Stimulated activated CD4-positive, alpha-beta T cell treated with anti-CD3 and anti-CD28 coated beads, Interleukin-12 subunit alpha, Interleukin-12 subunit beta, amount 100 ng/mL, for 24 hours (primary cell): ENCODE measurements at places on chromosomes 7 and 10.

DNA sequence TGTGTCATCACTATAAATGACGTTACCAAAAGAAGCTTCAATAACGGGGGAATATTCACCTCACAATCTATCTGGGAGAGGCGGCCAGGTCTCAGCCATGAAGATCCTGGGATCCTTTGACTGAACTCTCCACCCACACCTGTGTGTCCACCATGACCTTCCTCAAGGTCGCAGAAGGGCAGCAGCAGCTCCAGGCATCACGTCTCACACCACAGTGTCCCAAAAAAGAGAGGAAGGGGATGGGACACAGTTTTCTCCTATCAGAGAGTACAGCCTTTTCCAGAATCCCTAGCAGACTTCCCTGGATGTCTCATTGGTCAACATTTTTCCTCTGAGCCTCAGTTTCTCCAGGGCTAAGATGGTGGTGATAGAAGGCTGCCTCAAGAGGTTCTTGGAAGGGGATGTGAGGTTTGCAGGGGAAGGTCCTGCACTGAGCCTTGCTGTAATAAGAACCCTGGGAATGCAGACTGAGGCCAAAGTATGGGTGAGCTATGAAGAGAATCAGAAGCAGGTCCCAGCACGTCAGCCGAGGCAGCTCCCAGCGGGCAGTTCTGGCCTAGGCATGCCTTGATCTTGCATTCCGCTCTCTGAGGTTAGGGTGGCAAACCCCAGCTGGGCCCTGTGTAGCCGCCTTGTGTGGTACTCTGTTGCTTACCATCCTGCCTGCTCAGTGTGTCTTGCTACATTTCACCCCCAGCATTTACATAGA is 63.8 kb downstream of the COL26A1 start:
- DNase-seq = no peak

GRCh38 chr10:101330631-101331225 is 23.2 kb upstream of the BTRC start:
- DNase-seq = no peak

DNA sequence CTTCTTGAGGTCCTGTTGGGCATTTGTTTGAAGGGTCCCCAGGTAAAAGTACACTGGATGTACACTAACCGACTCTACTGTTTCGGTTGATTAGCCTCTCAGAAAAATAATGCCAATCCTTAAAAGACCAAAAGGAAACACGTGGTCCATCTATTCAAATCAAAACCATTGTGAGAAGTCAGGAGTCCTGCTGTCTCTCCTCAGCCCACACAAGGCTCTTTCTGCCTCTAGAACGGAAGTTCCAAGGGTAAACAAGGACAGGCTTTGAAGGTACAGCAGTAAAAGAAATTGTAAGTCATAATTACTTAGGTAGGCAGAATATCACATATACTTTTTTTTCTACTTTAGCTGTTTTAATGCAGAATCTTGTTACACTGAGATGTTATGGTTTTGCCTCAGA is 71.7 kb upstream of the TPK1 start:
- no peak for DNase-seq

DNA sequence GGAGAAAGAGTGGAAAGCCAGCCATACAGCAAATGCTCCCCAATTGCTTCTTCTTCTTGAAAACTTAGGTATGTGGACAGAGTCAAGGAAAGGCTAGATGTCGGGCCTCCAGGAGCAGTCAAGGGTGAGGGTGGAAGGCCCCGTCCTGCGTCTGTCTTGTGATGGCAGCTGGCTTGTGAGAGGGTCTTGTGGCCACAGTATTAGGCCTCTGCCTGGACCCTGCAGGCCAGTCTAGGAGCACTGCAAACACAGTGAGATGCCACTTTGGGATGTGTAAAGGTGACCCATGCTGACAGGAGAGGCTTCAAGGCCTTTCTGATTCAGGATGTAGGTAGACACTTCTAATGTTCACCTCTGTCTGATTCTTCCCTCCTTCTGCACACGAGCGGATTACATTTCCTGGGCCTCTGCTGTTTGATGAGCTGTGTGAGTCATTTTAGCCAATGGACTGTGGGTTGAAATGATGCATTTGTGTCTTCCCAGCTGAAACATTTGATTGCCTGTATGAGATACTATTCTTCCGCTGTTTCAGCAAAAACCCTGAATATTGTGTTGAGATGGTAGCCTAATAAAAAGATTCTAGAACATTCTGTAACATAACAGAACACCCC is 135.4 kb downstream of the EMX2 start:
- DNase-seq = no peak

DNA sequence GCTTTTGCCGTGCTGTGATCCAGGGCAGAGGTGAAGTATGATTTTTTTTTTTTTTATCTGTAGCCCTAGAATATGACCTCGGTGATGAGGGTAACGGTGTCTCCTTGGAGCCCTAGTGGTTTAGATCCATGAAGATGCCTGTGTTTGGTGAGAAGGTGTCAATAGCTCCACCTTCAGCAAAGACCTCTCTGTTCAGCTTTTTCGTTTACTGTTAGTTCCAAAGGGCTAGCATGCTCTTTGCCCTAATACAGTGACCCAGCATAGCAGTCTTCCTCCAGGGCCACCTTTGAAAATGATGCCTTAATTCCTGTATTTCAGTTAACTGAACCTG is 746 bp upstream of the MRPS16 start:
- DNase-seq = no peak

DNA sequence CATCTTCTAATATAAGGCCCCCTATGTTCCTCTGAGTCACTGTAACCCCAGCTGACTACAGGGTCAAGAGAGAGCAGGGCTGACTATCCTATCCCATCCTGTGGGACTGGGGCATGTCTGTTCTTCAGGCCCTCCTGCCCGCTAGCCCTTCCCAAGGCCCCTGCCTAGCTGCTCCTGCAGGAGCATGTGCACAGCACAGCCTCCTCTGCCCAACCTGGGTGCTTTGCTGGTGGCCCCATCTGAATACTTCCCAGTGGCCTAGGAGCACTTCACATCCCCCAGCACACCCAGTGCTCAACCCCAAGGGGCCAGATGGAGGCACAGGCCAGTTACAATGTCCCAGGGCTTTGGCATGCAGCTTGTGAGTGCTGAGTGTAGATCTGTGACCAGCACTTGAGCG is 37.3 kb downstream of the AGBL3 start:
- DNase-seq = no peak
